Naive thymus-derived CD4-positive, alpha-beta T cell (primary cell): ENCODE measurements at places on chromosomes 7 and 10. TPM values are rescaled to one million over a fixed set of nuclear protein-coding genes. Genes with fewer than 3 reads are reported as not detected.
A peak's percentile ranks its signal among the peaks of the same experiment; 100 is the strongest.

- DNase-seq, result no peak
These were observed 181.6 kb upstream of the NEBL start for GRCh38 chr10:21078410-21079329.

Gene GPRIN2
- total RNA-seq, result not detected

- DNase-seq, result no peak
These were observed 184.9 kb upstream of the WDR11 start for GRCh38 chr10:120666308-120666707.

Gene TFPI2
- total RNA-seq, result 0.77 TPM

DNA sequence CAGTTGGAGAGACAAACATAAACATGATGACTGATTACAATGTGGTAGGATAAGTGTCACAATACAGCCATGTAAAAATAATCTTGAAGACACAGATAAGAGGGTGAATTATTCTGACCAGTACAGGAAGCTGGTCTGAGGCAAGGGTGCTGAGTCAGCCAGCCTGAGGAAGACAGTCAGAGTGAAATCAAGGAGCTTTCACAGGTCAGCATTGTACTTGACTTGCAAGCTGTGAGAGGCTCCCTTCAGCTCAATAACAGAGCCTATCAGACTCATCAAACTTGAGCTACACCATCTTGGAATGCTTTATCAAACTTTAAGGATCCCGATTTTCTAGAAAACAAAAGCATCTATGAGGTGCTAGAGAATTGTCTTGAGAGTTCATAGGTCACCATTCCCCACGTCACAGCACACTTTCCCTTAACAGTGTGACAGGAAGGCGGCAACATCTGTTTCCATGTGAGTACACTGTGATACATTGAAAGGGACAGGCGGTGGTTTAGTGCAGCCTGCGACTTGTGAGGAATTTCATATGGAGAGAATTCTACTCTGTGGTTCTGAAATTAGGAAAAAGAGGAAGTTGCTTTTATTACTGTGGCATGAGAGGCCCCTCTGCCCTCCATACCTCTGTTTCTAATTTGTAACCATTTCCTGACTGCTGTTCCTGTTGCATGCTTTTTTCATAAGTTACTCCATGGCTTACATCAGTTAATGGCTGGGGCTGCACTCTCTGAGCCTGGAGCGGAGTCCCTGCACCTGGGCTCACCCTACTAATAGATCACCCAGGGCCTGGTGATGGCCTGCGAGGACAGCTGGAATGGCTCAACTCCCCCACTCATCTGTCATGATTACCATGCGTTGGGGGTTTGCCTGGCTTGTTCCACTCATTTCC is 417.1 kb downstream of the SUGCT start:
- DNase-seq, result no peak

GRCh38 chr10:14527915-14528314 is 197.2 kb upstream of the FRMD4A start:
- no peak for DNase-seq

Gene CPN1
- total RNA-seq, result not detected

- no peak for DNase-seq
These were observed 91.1 kb downstream of the VOPP1 start for GRCh38 chr7:55481155-55481554.

- DNase-seq, result no peak
These were observed 61.0 kb downstream of the CAMK2B start for GRCh38 chr7:44264221-44264931.

Gene DLG5
- 10.2 TPM for total RNA-seq

Gene PPP1R3A
- total RNA-seq, result not detected in 2 replicates

DNA sequence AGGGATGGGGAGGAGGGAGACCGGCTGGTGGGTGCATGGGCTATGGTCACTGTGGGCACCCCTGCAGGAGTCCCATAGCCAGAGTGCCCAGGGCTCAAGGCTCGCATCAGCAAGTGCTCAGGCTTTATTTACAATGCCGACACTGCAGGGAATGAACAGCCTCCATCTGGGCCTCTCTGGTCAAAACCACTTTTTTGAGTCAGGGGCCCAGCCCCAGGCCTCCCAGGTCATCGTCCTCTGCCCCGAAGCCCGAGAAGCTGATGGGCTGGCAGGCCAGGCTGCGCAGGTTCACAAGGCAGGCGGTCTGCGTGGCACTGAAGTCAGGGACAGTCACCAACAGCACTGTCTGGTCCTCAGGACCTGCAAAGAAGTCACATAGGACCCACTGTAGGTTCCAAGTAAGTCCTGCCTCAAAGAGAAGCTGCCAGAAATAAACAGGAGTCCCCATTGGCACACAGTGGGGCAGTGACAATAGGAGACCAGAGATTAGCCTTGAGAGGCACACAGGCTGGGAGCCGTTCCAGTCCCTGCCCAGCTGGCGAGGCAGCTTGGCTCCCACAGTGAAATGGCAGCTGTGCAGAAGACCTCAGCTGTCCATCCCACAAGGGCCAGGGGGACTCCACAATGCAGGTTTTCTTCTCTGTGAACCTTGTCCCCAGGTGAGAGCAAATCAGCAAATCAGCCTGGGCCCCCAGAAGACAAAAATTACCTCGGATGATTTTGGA is 8.6 kb downstream of the POLD2 start:
- DNase-seq, result no peak

DNA sequence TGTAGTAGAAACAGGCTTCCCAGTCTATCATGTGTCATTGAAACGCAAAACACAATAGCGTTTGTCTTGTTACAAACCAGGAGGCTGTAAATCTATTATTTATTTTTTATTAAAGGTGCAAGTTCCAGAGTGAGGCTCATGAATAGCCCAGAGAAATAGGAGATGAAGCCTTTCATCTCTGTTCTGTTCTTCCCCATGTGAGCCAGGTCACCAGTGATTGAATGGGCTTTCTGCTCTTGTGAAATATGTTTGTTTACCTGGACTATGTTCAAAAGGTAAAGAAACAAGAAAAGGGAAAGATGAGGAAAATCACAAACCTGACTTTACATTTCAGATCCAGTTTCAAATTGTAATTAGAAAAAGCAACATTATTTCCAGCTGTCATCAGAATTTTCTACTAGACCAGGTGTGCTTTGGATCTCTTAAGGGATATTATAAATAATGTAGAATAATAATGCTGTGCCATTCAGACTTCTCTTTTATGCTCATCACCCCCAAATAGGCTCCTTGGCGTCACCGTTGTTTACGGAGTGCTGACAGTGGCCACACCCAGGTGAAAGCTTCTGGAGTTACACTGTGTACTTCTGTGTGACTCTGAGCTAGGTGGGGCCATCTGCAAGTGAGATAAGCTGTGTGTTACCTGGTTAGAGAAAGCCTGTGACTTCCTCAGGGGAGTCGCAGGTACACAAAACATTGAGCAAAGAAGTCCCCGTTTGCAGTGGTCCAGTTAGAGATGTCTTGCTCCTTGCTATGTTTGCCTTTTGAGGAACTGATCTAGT is 274.9 kb downstream of the SDK1 start:
- no peak for DNase-seq

Gene SLC26A4
- not detected for total RNA-seq

Gene TLX1
- total RNA-seq, result not detected

Gene CPA1
- not detected for total RNA-seq

GRCh38 chr10:73858013-73858708 is 16.2 kb downstream of the CAMK2G start:
- DNase-seq, result no peak

Gene CALCR
- total RNA-seq, result not detected

DNA sequence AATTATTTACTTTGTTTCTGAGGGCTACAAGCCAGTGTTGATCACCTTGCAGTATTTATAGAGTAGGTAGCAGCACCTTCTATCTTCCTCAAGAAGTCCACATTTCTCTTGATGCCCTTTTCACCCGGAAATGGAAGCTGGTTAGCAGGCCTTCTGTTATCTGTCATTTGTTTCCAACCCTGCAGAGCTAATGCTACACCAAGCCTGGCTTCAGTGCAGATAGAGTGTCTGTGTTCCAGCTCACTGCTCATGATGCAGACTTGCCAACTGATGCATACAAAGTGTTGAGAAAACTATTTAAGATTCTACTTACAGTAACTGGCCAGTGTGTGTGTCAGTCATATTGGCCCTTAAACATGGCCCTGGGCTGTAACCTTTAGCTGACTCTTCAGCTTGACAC is 301.0 kb downstream of the LHFPL3 start:
- no peak for DNase-seq

GRCh38 chr7:2583798-2584580 is 25.2 kb downstream of the IQCE start:
- DNase-seq, result no peak

Gene ACSL5
- total RNA-seq, result 42.5 TPM

DNA sequence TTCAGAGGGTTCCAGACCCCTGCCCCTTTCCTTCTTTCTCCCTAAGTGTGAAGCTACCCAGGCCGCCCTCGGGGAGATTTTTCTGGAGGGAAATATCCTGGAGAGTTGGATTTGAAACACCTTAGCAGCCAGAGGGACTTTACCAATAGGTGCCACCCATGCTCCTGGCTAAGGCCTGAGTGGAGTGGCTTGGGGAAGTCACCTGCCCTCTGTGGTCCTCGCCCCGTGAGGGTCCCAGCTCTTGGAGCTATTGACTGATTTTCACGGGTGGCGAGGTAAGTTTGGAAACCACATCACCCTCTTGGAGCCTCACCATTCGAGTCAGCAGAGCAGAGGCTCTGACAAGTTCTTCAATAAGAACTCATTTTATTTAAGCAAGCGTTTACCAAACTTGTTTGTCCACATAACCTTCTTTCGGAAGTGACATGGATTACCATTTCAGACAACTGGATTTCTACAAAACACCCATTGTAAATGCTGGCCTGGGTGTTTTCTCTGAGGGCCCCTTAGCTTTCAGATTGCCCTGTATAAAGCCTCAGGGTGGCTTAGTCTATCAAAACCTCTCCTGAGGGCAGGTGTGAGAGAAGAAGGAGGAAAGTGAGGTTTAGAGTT is 20.4 kb downstream of the AQP1 start:
- DNase-seq, result no peak

Gene GTF2IRD2
- total RNA-seq, result 44.1 TPM

Gene OR2A5
- total RNA-seq, result not detected in 2 replicates

DNA sequence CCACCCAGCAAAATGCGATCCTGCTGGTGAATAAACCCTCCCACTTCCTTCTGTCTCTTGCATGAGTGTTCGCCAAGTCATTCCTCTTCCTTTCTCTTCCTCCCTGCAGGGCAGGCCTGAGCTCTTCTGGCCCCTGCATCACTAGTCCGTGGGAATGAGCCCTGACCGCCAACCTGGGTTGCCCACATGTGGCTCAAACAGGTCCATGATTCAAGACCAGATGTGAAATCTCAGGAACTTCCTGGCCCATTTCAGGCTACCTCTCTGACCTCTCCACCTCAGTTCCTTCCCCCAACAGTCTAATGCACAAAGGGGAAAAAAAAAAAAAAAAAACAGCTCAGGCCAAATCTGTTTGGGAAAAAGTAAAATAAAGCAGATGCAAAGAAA is 5.4 kb upstream of the YWHAG start:
- DNase-seq, result no peak

DNA sequence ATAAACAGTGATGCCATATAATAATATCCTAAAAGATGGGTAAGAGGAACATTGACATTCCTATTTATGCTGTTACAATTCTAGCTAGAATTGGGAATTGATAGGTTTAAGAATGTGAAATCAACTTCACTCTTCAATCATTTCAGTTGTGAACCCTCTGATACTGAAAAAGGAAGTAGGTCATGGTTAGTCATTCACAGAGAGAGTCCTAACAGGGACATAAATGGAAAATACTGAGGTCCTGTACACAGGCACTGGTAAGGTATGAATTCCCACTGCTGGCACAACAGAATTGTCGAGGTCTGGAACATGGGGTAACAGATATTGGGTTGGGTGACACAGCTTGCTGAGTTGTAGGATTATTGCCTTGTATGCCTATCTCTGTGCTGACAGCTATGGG is 289.4 kb upstream of the LRRN3 start:
- no peak for DNase-seq

Gene WNT8B
- total RNA-seq, result 0.27 TPM

- no peak for DNase-seq
These were observed 169.6 kb downstream of the VTI1A start for GRCh38 chr10:112616647-112617046.

Gene GPER1
- total RNA-seq, result not detected

GRCh38 chr7:134513169-134513752 is 14.1 kb upstream of the AKR1B10 start:
- DNase-seq, result peak; percentile 36

DNA sequence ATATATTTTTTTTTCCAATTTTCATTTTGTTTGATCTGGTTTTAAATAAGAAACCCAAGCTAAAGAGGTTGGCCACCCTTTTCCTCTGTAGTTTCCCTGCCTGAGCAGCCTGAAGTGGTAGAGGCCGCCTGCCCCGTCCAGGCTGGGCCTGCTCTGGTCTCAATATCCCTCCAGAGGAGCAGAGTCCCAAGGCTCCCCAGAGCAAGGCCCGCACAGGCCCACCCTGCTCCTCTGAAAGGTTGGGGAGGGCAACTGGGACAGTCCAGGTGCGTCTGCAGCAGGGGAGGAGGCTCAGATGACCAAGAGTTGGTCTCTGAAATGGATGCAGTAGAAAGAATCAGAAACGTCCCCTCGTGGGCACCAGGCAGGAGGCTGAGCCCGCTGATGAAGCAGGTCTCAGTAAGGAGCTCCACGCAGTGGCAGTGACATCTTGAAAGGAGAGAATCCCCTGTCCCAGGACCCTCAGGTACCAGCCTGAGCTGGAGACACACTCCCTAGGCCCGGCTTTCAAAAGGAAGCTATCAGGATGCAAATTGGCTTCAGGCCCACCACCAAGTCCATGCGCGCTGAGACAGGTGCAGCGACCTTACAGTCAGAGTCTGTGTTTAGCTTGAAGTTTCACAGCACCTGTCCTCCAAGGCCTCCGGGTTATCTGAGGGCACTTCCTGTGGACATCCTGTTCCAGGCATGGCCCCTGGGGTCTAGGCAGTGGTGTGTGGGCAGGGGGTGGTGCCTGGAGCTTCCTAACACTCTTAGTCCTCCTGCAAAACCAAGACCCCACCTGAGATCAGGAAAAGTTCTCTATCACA is 37.7 kb downstream of the EN2 start:
- no peak for DNase-seq

Gene DOCK1
- 0.34 TPM for total RNA-seq

Gene C10orf71
- total RNA-seq, result not detected

DNA sequence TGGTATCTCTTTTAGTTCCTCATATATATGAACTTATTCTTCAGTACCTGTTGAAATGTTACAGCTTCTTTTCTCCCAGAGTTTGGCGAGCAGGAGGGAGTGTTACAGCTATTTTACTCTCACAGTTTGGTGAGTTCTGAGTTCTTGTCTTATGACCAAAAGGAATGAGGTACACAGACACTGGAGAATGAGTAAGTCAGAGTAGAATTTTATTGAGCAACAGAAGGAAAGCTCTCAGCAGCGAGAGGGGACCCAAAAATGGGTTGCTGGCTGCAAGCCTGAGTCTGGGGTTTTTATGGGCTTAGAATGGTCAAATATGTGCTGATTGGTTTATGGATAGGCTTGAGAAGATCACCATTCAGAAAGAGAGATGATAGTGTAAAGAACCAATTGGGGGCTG is 175.2 kb downstream of the CDK14 start:
- DNase-seq, result no peak

Gene CNNM1
- 1.9 TPM for total RNA-seq
